ENCODE measurements at places on chromosomes 12 and 14. TPM values are rescaled to one million over a fixed set of nuclear protein-coding genes. Genes with fewer than 3 reads are reported as not detected.

The TAS2R31 gene
- 7.1 TPM for total RNA-seq

The TSPAN8 gene
- total RNA-seq: not detected

The ACSM4 gene
- total RNA-seq: not detected

The GARIN6 gene
- total RNA-seq: not detected

The FOXN4 gene
- total RNA-seq: not detected

All from placental epithelial cell (primary cell).